ENCODE measurements at places on chromosomes 11 and 22. TPM values are rescaled to one million over a fixed set of nuclear protein-coding genes. Genes with fewer than 3 reads are reported as not detected.

PATE4 gene
- not detected for total RNA-seq

DNA sequence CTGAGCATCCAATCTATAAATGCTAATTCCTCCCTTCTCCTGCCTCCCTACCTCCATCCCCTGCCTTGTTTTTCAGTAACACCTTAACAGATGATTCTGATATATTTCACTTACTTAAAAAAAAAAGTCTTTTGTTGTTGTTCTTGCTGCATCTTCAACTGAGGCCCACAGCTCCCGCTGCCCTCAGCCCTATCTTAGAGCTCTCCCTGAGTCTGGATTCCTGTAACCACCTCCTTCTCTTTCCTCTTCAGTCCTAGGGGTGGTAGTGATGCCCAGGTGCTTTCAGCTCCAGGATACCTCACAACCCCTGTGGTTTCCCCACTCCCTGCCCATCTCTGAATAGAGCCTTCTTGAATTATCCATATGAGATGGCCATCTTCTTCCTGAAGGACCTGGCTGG lies 3.7 kb upstream of the KCNE3 start:
- peaks cover 17% of the 10 kb centered on the region for H3K27me3 ChIP-seq
- H3K36me3 ChIP-seq, result no peaks in the 10 kb centered on the region
- peaks cover 10% of the 10 kb centered on the region for H3K4me1 ChIP-seq
- no peak overlapping the region for H3K4me3 ChIP-seq

DNA sequence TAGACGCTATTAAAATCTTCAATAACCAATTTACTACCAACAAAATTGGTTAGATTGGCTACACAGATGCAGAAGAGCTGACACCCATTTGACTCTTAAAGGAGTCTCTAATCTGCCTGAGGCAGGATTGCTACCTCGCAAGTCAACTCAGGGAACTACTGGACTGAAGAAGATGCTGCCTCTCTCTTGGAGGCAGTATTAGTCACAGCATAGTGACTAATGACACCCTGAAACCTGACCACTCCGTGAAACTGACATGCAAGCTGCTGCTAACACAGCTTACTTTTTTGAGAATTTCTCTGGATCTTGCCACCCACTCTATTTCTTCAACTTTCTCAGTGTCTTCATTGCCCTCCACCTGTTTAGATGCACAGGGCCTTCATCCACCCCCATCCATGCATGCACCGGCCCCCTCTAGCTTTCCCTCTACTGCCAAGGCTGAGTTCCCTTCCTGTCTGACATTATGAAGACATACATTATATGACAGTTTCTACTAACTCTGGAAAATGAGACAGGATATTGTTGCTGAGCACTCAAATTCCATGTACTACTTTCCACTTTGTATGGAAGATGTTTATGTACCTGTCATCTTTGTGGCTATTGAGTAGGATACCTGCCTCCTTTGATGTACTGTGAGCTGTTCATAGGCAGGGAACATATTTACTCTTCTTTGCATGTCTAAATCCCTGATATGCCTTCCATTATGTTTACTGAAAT lies 183.2 kb downstream of the MSANTD4 start:
- no peaks in the 10 kb centered on the region for H3K4me1 ChIP-seq
- H3K27ac ChIP-seq, result no peak overlapping the region
- no peak overlapping the region for H3K4me3 ChIP-seq
- no peak for DNase-seq

- H3K27ac ChIP-seq, result no peak overlapping the region
- H3K4me1 ChIP-seq, result no peaks in the 10 kb centered on the region
- H3K36me3 ChIP-seq, result peaks cover 2% of the 10 kb centered on the region
These were observed 34.1 kb upstream of the SMCO4 start for GRCh38 chr11:93577286-93577685.

YAP1 gene
- total RNA-seq, result 142 TPM

GRCh38 chr11:78207532-78208256 lies 19.0 kb downstream of the USP35 start:
- H3K4me3 ChIP-seq, result no peak overlapping the region
- peaks cover 11% of the 10 kb centered on the region for H3K4me1 ChIP-seq
- peaks cover 27% of the 10 kb centered on the region for H3K36me3 ChIP-seq
- no peak for DNase-seq
- H3K27ac ChIP-seq, result no peak overlapping the region

GRCh38 chr11:778976-779954 lies 2.0 kb upstream of the GATD1 start:
- H3K4me3 ChIP-seq, result peak overlapping the region; percentile 68
- no peaks in the 10 kb centered on the region for H3K36me3 ChIP-seq
- DNase-seq, result no peak
- peaks cover 29% of the 10 kb centered on the region for H3K4me1 ChIP-seq

GRCh38 chr11:7436657-7437056 lies 48.6 kb upstream of the OLFML1 start:
- no peaks in the 10 kb centered on the region for H3K27me3 ChIP-seq
- H3K27ac ChIP-seq, result no peak overlapping the region
- DNase-seq, result no peak

GRCh38 chr11:69746752-69747742 lies 28.1 kb downstream of the FGF4 start:
- H3K36me3 ChIP-seq, result no peaks in the 10 kb centered on the region
- peaks cover 17% of the 10 kb centered on the region for H3K4me1 ChIP-seq
- no peak overlapping the region for H3K27ac ChIP-seq
- no peak overlapping the region for H3K4me3 ChIP-seq
- H3K27me3 ChIP-seq, result no peaks in the 10 kb centered on the region

POU2AF3 gene
- total RNA-seq, result 0.32 TPM

GAL3ST3 gene
- total RNA-seq, result 9.7 TPM

GRCh38 chr22:20660441-20661054 lies 113.4 kb upstream of the SERPIND1 start:
- H3K4me3 ChIP-seq, result no peak overlapping the region
- H3K27ac ChIP-seq, result no peak overlapping the region
- DNase-seq, result no peak
- H3K4me1 ChIP-seq, result no peaks in the 10 kb centered on the region
- H3K36me3 ChIP-seq, result no peaks in the 10 kb centered on the region

DNA sequence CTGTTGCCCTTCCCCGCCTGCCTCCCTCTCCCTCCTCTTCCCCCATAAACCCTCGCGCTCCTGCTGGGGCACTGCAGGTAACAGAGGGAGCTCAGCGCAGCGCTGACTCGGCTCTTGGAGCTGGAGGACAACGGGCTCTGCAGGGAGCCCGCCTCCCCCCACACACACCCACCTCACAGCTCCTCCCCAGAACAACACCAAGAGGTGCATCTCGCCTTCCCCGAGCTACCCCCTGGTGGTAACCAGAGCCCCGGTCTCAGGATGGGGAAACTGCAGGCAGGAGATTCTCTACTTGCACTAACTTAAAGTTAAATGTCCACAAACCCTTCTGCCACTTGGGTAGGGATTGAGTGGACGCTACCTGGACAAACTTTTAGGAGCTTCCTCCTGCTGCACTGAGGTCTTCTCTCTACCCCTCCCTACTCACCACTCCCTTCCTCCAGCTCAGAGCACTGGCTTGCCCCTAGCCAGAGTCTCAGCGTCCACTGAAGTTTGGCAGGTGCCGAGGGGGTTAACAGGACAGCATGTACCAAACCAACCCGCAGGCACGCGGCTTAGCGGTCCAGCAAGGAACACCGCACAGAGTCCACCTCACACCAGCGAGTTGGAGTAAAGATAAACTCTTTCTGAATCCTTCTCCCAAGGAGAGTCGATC lies 4.0 kb upstream of the SCN4B start:
- H3K4me3 ChIP-seq, result no peak overlapping the region
- peaks cover 9% of the 10 kb centered on the region for H3K4me1 ChIP-seq
- H3K27ac ChIP-seq, result no peak overlapping the region
- H3K36me3 ChIP-seq, result no peaks in the 10 kb centered on the region
- no peak for DNase-seq
- peaks cover 96% of the 10 kb centered on the region for H3K27me3 ChIP-seq

DNA sequence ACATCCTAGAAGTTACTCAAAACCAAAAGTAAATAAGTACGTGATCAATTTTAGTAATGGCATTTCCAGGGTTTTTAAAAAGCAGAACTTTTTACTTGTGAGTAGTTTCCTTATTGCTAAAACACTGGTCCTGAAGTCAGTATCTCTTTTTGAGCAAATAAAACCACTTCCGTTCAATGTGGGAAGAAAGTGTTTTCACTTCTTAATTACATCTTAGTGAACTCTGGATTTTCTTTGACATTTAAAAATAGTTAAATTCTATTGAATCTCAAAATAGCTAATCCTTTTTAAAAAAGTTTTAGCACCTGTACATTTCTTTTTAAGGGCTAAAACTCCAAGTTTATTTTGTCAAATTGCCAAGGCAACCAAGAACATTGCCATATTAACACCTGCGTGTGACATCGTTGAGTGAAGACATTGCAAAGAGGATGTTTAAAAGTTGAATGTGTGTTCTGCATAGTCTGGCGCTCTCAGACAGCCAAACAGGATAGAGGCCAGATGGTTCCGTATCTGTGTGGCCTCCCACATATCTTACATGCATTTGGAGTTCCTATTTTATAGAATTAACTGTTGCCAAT lies 17.2 kb upstream of the OR5B21 start:
- peaks cover 20% of the 10 kb centered on the region for H3K27me3 ChIP-seq
- no peak for DNase-seq
- H3K4me3 ChIP-seq, result no peak overlapping the region
- H3K36me3 ChIP-seq, result peaks cover 4% of the 10 kb centered on the region
- H3K27ac ChIP-seq, result no peak overlapping the region

DNA sequence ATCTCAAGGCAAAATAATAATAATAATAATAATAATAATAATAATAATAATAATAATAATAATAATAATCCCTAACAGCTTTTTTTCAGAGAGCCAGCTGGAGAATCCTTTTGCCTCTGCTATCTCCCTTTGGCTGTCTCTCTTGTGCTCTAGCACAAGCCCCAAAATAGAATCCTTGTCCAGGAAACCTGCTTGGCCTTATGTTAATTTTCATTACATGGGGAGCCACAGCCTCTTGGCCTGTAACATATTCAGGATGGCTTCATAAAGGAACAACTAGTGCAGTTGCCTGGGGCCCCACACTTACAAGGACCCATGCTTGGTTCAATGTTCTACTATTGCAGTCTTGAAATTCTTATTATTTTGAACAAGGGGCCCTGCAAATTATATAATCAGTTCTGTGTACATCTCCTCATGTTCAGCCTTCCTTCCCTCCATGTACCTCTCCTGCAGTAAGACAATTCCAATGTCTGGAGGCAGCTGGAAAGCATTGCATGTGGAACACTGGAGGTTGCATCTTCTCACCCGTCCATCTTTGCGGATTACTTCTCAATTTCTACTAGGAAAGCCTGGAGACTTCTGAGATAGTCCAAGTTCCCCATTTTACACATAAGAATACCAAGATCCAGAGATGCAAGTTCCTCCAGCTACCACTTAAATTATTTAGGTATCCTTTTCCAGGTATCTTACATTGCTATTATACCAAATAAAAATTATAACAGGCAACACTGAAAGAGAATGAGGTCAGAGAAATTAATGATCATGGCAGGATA lies 37.8 kb upstream of the SORL1 start:
- no peaks in the 10 kb centered on the region for H3K36me3 ChIP-seq
- no peak overlapping the region for H3K27ac ChIP-seq
- H3K4me1 ChIP-seq, result peaks cover 5% of the 10 kb centered on the region
- DNase-seq, result no peak
- H3K27me3 ChIP-seq, result no peaks in the 10 kb centered on the region

PKNOX2 gene
- total RNA-seq, result 23.5 TPM

DNA sequence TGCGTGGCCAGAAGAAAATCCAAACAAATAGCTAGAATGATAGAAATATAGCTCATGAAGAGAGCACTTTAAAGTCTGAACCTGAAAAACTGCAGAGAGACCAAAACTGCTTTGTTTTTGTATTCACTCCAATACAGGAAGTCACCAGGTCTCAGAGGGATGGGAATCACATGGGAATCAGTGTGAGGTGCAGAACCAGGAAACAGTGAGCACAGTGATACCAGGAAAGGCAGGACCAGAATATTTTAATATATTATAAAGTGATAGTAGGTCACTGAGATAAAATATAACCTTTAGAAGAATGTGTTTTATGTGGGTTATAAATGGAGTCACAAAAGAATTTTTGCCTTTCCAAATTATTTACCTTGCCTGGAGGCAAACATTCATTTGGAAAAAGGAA lies 277.3 kb downstream of the CASP12 start:
- peaks cover 4% of the 10 kb centered on the region for H3K4me1 ChIP-seq
- no peaks in the 10 kb centered on the region for H3K27me3 ChIP-seq
- no peak overlapping the region for H3K27ac ChIP-seq
- no peak overlapping the region for H3K4me3 ChIP-seq
- H3K36me3 ChIP-seq, result no peaks in the 10 kb centered on the region

GRCh38 chr22:23424031-23424430 lies 156.1 kb downstream of the IGLL1 start:
- H3K27ac ChIP-seq, result no peak overlapping the region
- no peaks in the 10 kb centered on the region for H3K4me1 ChIP-seq
- H3K36me3 ChIP-seq, result no peaks in the 10 kb centered on the region
- no peaks in the 10 kb centered on the region for H3K27me3 ChIP-seq

CASP1 gene
- not detected for total RNA-seq

INS gene
- total RNA-seq, result not detected

- H3K36me3 ChIP-seq, result no peaks in the 10 kb centered on the region
- H3K4me3 ChIP-seq, result no peak overlapping the region
- H3K4me1 ChIP-seq, result peaks cover 46% of the 10 kb centered on the region
These were observed 48.8 kb downstream of the MN1 start for GRCh38 chr22:27752771-27753170.

DNA sequence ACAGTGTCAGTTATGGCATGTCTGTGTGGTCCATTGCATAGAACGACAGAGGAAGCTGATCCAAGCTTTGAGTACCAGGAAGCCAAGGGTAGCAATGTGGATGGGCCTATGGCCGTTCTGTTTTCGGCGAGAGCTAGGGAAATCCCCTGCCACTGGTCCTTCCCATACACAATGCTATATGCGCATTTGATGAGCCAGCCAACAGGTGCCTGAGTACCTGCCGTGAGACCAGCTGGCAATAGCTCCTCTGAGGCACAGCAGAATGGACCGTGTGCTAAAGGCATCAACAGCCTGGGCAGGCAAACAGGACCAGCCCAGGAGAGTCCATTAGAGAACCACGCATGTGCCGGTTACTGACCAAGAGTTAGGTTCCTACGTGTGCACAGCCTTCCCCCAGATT lies 753.0 kb downstream of the NTM start:
- no peaks in the 10 kb centered on the region for H3K36me3 ChIP-seq
- no peak overlapping the region for H3K4me3 ChIP-seq
- no peak overlapping the region for H3K27ac ChIP-seq
- peaks cover 7% of the 10 kb centered on the region for H3K27me3 ChIP-seq
- DNase-seq, result no peak

GRCh38 chr11:126115816-126116331 lies 53.2 kb upstream of the CDON start:
- peaks cover 29% of the 10 kb centered on the region for H3K27me3 ChIP-seq
- no peak for DNase-seq
- H3K4me1 ChIP-seq, result peaks cover 12% of the 10 kb centered on the region
- peak overlapping the region; percentile 63 for H3K27ac ChIP-seq

PIH1D2 gene
- 4.5 TPM for total RNA-seq

PARVG gene
- 0.23 TPM for total RNA-seq

GRCh38 chr11:33779849-33780528 lies 5.7 kb upstream of the FBXO3 start:
- peaks cover 52% of the 10 kb centered on the region for H3K27me3 ChIP-seq
- H3K4me3 ChIP-seq, result no peak overlapping the region
- no peak overlapping the region for H3K27ac ChIP-seq
- H3K4me1 ChIP-seq, result peaks cover 14% of the 10 kb centered on the region

- H3K36me3 ChIP-seq, result no peaks in the 10 kb centered on the region
- H3K4me1 ChIP-seq, result no peaks in the 10 kb centered on the region
- peaks cover 9% of the 10 kb centered on the region for H3K27me3 ChIP-seq
- no peak overlapping the region for H3K27ac ChIP-seq
These were observed 15.0 kb downstream of the SLC1A2 start for GRCh38 chr11:35404388-35404775.
